Activated CD4-positive, alpha-beta memory T cell treated with anti-CD3 and anti-CD28 coated beads for 36 hours (primary cell): ENCODE measurements at places on chromosomes 2 and 18.

DNA sequence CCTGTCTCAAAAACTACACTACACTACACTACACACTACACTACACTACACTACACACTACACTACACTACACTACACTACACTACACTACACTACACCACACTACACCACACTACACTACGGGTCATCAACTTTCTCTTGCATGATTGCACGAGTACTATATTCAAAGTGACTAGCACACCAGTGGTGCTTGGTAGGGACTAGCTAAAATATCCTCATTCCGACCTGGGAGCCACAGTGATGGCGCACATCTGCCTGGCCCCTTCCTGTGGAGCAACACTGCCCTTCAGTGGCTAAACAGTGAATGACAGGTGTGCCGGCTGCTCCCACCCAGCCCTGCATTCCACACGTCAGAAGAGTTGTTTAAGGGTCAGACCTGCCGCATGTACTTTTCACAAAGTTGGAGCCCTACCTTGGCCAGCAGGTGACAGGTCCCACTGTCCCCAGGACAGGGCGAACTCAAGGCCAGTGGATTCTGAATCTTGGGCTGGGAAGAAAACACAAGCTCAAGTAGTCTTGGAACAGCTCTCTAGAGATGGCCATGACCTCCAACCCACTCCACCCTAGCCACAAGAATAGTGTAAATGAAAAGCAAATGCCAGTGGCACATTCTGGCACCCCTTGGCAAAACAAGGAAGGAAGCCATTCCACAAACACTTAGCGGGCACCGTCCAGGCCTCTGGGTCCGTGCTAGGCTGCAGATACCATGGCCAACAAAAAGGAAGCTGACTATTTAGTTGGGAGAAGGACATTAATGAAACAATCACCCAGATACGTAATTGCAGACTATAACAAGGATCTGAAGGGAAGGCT lies 79.7 kb upstream of the MSH2 start:
- peak; percentile 81 for DNase-seq

- DNase-seq: no peak
Measured at GRCh38 chr2:235406430-235406829, 87.4 kb upstream of the AGAP1 start.

GRCh38 chr2:65781756-65782155 lies 349.4 kb upstream of the SPRED2 start:
- no peak for DNase-seq

- no peak for DNase-seq
Measured at GRCh38 chr18:48828194-48828545, 122.6 kb downstream of the SMAD7 start.

GRCh38 chr18:805755-806110 lies 6.3 kb downstream of the YES1 start:
- DNase-seq: no peak
